ENCODE measurements at places on chromosomes 11 and 22. TPM values are rescaled to one million over a fixed set of nuclear protein-coding genes. Genes with fewer than 3 reads are reported as not detected.

GRCh38 chr11:68298659-68299516, 13.5 kb upstream of the LRP5 start:
- no peak overlapping the region for H3K4me3 ChIP-seq
- H3K27me3 ChIP-seq = no peaks in the 10 kb centered on the region
- H3K36me3 ChIP-seq = no peaks in the 10 kb centered on the region
- H3K27ac ChIP-seq = no peak overlapping the region

GRCh38 chr11:94332814-94333213, 28.4 kb downstream of the IZUMO1R start:
- no peak overlapping the region for H3K4me3 ChIP-seq
- no peaks in the 10 kb centered on the region for H3K4me1 ChIP-seq
- H3K36me3 ChIP-seq = no peaks in the 10 kb centered on the region
- no peak for DNase-seq

GRCh38 chr22:32830473-32830872, 29.0 kb downstream of the TIMP3 start:
- DNase-seq = no peak
- no peak overlapping the region for H3K4me3 ChIP-seq
- H3K4me1 ChIP-seq = peaks cover 5% of the 10 kb centered on the region
- no peak overlapping the region for H3K27ac ChIP-seq

Gene DBX1
- polyA plus RNA-seq = 0.05 TPM

DNA sequence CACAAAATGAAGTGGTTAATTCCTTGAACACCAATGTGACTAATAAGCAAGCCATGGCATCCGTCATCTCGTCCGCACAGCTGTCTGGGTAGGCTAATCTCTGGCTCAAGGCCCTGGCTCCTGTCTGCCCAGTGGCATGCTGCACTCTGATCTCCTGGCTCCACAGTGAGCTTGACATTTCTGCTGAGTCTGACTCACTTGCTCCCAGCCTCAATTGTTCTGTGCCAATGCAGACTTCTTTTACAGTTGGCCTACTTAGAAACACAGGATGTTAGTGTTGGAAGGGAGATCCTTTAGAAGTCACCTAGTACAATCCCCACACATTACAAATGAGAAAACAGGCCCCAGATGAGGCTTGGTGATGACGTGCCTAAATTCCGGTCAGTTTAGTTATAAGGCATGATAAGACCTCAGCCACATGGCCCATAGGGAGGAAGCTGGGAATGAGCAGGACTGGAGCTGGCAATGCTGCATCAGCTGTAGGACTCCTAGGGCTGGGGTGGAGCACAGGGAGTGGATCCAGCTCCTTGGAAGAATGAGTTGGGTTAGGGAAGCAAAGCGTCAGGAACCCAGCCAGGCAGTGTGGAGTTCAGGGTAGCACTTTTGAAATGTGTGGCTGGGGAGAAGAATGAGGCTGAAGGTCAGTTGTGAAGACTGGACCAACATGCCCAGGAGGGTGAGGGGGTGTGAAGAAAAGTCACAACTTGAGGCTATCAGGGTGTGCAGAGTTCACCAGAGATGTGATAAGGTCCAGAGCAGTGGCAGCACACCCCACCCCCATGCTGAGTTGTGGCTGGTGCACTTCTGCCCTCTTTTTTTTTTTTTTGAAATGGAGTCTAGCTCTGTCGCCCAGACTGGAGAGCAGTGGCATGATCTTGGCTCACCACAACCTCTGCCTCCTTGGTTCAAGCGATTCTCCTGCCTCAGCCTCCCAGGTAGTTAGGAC, 70.2 kb upstream of the EED start:
- H3K27me3 ChIP-seq = no peaks in the 10 kb centered on the region
- DNase-seq = no peak
- H3K27ac ChIP-seq = no peak overlapping the region
- H3K4me1 ChIP-seq = no peaks in the 10 kb centered on the region
- no peaks in the 10 kb centered on the region for H3K36me3 ChIP-seq

All from H1 (cell line).